GM04504 (cell line): ENCODE measurements at places on chromosomes 13 and 19.

- no peak for DNase-seq
Measured at GRCh38 chr19:21087871-21088270, 5.9 kb downstream of the ZNF714 start.

DNA sequence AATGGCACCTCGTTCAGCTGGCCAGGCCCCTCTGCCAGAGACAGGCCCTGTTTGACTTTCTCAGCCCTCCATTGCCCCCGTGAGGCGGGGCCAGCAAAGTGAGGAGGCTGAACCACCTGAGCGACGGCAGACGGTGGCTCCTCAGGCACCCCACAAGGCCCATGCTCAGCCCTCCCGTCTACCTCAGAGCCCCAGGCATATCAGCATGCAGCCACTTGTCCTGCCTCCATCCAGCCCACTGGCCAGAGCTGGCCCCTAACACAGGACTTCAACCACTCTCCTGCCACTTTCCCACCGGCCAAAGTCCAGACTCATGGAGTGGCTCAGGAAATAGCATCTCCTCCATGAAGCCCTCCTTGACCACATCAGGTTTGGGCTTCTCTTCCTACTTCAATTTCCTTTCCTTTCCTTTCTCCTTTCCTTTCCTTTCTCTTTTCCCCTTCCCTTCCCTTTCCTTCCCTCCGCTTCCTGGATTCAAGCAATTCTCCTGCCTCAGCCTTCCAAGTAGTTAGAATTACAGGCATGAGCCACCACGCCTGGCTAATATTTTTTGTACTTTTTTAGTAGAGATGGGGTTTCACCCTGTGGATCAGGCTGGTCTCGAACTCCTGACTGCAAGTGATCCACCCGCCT is 9.3 kb downstream of the SLC7A10 start:
- no peak for DNase-seq

DNA sequence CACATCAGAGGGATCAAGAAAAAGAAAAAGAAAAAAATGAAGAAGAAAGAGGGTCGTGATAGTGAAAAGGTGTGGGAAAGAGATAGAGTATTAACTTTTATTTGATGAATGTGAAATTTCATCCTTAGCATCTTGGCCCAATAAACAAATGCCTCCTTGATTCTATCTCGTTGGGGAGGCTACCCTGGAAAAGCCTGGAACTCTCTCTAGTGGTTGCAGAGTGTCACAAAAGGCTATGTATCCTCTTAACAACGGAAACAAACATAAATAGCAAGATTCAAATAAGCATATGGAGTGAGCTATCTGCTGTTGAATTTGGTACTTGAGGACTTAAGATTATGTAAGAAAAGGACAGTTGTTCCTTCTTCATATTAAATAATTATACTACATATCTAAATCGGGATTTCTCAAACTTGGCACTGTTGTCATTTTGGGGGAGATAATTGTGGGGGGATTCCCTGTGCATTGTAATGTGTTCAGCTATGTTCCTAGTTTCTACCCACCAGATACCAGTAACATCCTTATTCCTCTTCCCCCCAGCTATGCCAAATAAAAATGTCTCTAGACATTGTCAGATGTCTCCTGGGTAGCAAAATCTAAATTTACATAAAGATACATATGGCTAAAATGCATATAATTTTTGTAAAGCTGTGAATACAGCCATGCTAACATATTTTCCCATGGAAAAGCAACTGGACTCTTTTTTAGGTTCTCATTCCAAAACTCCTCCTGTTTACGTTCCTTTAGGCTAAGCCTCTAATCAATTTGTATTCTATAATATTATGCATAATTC is 557.2 kb downstream of the DCT start:
- no peak for DNase-seq

- no peak for DNase-seq
Measured at GRCh38 chr13:43666403-43666802, 120.4 kb downstream of the ENOX1 start.

GRCh38 chr19:16619457-16619856 is 8.5 kb downstream of the MED26 start:
- no peak for DNase-seq

GRCh38 chr19:40388481-40388880 is 1.5 kb downstream of the HIPK4 start:
- no peak for DNase-seq

GRCh38 chr19:50204811-50205675 is 1.6 kb downstream of the MYH14 start:
- DNase-seq = no peak

GRCh38 chr19:13817615-13818371 is 22.6 kb downstream of the ZSWIM4 start:
- DNase-seq = no peak

GRCh38 chr13:99962242-99962641 is 9.3 kb downstream of the ZIC5 start:
- DNase-seq = no peak
